Cerebellar cortex (tissue), 1 donor: ENCODE measurements at places on chromosomes 6 and 20.

DNA sequence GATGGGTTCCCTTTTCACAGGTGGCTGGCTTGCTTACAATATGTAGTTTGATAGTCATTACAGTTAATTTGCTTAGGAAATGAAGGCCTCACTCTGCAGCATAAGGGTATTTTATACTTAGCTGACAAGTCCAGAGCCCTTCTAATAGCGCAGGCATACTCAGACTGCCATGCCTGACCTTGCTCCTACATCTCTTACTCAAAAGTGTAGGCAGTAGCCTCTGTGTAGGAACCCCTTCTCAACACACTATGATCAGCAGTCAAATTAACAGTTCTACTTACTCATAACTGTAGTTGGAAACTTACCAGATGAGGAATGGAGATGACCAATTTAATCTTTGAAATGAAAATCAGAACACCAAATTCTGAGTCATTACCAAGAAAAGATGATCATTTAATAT, 373.5 kb downstream of the TBC1D32 start:
- DNase-seq, result no peak

DNA sequence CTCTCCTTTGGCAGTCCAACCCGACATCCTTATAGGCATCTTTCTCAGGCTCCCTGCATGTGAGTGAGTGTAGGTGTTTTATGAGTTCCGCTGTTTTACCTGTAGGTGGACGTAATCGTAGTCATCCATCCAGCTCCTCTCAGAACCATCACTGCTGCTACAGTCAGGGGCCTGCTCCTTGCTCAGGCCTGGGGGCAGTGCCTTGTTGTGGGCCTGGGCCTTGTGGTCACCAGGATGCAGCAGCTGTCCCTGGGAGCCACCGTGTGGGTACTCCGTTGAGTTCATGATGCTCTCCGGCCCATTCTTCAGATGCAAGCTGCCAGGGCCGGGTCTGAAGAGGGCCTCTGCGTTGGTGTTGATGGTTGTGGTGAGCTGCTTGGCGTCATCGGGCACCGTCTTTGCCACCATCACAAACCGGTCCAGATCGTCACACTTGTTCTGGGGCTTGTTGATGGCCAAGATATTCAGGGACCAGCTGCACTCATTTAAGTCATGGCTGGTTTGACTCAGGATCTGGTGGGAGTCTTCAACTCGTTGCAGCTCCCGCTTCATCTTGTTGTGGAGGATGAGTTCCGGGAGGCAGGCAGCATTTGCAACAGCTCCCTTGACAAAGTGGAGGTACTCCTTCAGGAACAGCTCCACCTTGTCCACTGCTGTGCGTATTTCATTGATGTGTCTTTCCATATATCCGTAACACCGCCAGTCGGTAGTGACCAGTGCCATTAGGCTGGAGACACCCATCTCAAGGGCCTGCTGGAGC, 42.4 kb downstream of the NEDD9 start:
- DNase-seq, result no peak

DNA sequence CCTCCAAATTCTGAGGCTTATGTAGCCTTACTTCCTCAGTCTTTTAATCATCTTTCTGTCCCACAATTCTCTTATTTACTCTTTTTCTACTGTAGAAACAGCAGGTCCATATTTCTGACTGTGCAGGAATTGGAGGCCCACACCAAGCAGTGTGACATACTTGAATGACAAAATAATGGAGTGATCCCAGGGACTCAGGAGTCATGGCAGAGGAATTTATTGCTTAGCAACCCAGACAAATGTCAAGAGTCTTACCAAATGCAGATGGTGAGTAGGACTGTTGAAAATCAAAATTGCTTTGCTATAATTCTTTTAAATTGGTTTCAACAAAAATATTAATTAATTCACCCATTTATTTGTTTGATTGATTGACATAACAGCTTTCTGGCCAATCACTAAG, 59.9 kb downstream of the HTR1B start:
- DNase-seq, result no peak

DNA sequence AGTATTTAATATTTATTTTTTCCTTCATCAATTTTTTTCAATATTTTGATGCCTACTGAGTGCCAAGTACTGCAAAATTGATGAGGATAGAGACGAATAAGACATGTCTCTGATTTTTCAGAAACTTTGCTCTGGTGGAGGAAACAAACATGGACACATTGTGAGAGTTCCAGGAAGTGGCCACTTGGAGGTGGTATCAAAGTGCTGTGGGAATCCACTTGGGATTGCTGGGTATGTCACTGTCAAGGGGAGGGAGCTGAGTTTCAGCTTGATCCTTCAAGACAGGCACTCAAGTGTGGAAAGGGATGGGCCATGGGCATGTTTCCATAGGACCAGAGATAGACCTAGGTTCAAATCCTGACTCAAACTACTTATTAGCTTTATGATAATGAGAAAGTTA, 24.5 kb upstream of the ABCC10 start:
- DNase-seq, result no peak

DNA sequence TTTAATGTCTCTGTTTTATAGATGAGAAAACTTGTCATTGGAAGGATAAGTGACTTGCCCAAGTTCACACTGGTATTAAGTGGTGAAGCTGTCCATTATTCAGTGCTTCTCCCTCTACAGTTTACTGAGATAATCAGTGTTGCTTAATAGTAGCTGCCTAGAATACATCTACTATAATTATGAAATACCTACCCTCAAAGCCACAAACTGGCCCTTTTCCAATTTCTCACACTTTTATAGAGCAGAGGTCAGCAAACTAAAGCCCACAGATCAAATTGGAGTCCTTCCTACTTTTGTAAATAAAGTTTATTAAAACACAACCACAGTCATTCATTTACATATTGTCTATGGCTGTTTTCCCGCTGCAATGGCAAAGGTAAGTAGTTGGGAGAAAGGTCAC, 73.5 kb downstream of the EYS start:
- DNase-seq, result no peak

DNA sequence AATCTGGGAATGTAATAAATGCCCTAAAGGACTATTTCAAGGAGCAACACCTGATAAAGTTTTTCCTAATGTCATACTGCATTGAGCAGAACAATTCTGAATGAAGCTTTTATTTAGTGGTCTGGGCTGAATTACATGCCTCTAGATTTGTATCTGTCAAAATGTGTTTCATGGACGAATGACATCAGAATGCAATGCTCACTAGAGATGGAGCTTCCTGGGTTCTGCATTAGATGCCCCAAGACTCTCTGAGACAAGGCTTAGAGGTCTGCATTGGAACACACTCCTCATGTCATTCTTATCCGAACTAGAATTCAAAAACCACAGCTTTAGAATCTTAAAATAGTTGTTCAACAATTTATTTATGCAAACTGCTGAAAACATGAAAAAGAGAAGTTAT, 62.0 kb downstream of the SYNE1 start:
- peak; percentile 67 for DNase-seq

DNA sequence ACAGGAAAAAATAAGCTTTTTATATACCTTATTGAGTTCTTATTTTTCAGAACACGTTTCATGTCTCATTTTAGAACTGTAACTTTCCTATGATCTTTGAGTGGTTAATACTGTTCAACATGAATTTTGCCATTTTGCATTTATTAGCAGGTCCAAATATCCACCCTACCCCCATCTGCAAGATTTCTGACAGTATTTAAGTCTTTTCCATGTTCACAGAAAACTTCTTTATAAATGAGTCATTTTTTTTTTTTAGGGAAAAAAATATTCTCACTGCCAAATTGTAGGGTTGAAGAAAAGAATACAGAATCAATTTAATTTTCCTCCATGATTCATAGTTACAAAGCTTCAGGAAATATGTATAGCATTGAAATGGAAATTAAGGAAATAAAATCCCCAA, 101.8 kb downstream of the COL21A1 start:
- no peak for DNase-seq

- DNase-seq, result no peak
Observed at GRCh38 chr20:19482726-19483125, 270.3 kb downstream of the SLC24A3 start.

DNA sequence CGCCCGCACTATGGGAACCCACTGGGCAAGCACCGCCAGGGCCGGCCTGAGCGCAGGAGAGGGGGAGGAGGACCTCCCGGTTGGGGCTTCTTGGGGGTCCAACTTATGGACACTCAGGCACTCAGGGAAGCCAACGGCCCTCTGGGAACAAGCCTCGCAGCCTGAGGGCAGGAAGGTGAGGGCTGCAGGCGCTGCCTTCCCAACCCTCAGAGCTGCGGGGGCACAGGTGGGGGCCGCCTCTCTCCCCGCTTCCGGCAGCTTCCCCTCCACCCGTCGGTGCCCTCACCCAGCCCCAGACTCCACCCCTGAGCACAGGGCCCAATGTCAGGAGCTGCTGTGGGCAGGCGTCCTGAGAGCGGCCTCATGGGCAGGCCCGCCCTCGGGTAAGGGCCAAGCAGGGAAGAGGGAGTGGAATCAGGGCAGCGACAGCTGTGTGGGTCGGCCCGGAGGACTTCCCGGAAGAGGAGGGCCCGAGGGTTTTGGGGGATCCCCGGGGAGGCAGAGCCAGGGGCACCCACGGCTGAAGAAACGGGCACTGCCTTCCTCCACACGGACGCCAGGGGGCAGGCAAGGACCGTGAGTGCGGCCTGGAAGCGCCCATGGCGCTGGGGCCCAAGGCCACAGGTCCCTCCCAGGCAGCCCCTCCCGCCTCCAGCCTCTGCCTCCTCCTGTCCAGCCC, 488 bp upstream of the PTK6 start:
- peak; percentile 83 for DNase-seq

DNA sequence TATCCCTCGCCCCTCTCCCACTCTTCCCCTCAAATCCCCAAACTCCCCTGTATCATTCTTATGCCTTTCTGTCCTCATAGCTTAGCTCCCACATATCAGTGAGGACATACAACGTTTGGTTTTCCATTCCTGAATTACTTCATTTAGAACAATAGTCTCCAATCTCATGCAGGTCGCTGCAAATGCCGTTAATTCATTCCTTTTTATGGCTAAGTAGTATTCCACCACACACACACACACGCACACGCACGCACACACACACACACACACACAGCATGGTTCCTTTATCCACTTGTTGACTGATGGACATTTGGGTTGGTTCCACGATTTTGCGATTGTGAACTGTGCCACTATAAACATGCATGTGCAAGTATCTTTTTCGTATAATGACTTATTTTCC, 112.7 kb downstream of the KIF13A start:
- DNase-seq, result no peak

- DNase-seq, result peak; percentile 39
Observed at GRCh38 chr6:24836109-24836508, 37.4 kb upstream of the ARMH2 start.

DNA sequence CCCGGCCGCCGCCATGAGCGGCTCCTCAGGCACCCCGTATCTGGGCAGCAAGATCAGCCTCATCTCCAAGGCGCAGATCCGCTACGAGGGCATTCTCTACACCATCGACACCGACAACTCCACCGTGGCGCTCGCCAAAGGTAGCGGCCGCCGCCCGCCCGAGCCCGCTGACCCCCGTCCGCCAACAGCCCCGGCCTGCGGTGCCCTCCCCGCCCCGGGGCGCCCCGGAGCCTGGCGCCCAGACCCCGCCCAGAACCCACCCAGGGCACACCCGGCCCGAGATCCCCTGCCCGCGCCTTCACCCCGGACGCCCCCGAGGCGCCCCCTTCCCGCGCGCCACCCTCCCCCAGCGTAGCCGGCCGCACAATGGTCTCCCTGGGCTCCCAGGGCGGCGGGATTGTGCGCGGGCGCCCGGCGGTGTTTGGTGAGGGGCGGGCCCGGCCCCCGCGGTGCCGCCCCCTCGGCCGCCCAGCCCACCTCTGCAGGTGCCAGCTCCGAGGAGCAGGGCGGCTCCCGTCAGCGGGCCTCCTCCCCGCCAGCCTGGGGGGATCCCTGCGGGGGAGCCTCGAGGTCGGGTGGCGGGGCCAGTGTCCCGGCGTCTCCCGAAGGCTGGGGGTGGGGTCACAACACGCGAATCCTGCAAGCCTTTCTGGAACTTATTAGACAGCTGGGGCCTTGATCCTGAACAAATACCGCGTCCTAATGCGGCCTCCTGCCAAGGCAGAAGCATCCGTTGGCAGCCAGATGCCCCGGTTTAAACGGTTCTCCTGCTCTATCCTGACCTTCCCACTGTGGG, 577 bp downstream of the LSM14B start:
- DNase-seq, result no peak

- peak; percentile 44 for DNase-seq
Observed at GRCh38 chr20:31721408-31722256, 1.0 kb downstream of the BCL2L1 start.

- no peak for DNase-seq
Observed at GRCh38 chr6:148738946-148739821, 7.6 kb upstream of the UST start.

GRCh38 chr6:43129434-43130194, 41.5 kb upstream of the SRF start:
- peak; percentile 44 for DNase-seq

DNA sequence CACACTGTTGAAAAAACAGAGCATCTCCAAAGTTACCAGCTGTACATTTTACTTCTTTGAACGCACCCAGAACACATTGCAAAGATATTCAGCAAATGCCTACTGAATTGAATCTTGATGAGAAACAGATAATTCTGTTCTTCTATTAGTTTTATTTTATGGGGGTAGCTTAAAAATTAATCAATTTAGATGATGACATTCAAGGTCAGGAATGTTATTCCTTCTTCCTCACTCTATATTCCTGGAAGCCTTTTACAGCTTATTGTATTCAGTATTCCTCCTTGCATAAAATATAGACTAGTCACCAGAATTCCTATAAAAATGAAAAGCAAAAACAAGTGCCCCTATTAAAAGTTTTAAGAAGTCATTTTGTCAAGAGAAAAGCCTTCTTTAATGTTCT, 21.4 kb upstream of the GMDS start:
- no peak for DNase-seq

GRCh38 chr6:166921570-166921969, 34.8 kb downstream of the RNASET2 start:
- no peak for DNase-seq

DNA sequence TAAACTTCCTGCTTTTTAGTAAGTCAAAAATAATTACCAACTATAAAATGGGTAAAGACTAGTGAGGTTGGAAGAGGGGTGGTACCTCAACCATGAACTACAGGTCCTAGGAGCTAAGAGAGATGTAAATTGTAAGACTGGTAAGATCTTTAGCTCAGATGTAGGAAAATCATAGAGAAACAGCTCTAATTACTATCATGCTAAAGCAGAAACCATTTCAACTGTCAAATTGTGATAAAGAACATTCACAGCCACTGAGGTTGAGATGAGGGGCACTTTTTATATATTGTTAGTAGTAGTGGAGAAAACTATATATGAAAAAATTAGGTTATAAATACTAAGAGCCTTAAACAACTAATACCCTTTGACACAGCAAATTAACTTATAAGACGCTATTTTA, 20.0 kb downstream of the CDK19 start:
- no peak for DNase-seq
